Kidney epithelial cell (primary cell): ENCODE measurements at places on chromosomes 2 and 18.

GRCh38 chr2:174011796-174012195 is 46.6 kb upstream of the SP3 start:
- no peak for DNase-seq

GRCh38 chr2:169542433-169542832 is 31.2 kb downstream of the FASTKD1 start:
- no peak for DNase-seq

DNA sequence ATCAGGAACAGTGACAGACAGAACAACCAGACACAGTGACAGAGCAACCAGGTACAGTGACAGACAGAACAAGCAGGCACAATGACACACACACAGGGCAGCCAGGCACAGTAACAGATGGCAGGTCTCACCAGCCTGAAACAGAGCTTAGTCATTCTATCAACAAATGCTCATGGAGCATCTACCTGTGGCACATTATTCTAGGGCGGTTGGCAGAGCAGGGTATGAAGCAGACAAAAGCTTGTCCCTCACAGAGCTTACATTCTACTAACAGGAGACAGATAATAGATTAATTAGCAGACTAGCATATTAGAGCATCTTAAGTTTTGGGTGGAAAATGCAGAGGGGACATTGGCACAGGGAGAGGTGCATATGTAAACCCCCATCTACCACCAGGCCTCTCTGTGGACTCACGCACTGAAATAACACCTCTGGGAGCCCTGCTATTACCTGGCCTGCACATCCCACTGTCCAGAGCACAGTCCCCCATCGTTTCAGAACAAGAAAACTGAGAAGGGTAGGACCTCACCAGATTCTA is 64.1 kb upstream of the RAB6C start:
- DNase-seq, result no peak

DNA sequence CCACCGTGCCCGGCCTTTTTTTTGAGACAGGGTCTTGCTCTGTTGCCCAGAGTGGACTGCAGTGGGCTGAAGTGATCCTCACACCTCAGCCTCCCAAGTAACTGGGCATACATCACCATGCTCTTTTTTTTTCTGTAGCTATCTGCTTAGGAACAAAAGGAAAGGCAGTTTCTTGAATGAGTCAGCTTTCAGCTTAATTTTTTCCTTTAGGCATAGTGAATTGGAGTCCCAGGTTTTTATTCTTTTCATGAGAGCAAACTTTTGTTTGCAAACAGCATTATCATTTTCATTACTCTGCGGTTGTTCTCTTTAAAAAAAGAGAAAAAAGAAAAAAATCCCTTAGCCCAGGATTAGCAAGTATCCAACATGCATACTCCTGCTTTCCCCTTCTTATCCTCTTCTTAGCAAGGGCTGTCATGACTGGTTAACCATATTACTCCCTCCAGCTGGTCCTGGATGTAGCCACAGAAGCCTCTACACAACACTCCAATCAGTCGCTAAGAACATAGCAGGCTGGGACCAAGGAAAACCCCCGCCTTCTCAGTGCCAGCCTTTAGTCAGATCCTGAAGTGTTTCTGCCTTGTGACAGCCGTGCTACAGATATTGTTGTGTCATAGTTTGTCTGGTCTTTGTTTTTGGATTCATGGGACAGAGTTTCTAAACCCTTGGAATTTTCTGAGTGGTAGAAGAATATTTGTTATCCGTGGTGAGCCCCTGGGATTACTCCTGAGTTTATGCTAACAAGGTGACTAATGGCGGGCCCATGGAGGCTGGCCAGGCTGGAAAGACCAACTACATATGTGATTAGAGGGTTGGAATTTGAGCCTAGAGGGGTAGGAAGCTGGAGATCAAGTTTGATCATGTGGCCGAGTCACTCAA is 23.3 kb upstream of the ST3GAL5 start:
- DNase-seq, result no peak

GRCh38 chr18:79912409-79912991 is 39.0 kb downstream of the SLC66A2 start:
- DNase-seq, result no peak

DNA sequence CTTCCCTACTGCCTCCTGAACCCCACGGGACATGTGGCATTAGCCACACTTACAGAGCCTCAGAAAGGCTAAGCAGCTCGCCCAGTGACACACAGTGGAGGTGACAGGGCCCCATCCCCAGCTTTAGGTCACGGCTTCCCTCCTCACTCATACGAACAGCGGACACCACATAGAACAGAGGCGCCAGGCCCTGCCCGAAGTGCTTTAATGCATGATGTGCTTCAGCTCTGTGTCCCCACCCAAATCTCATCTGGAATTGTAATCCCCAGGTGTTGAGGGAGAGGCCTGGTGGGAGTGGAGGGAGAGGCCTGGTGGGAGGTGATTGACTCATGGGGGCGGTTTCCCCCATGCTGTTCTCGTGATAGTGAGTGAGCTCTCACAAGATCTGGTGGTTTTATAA is 135.3 kb downstream of the PTGR3 start:
- DNase-seq, result no peak

GRCh38 chr2:172484253-172484652 is 56.9 kb downstream of the ITGA6 start:
- DNase-seq, result no peak

DNA sequence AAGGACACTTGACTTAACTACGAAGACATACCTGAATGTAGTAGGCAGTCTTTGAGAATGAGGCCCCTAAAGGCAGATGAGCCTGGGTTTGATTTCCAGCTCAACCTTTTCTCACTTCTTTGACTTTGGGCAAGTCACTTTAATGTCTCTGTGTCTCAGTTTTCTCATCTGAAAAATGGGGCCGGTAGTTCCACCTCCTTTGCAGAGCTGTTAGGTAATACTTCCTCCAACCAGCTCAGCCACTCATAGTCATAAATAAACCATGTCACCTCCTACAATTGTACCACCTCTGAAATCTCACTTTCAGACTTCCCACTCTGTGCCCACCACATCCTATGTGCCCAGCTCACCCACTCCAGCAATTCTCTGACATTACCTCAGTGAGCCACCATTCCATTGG is 10.4 kb downstream of the ARHGAP25 start:
- no peak for DNase-seq

DNA sequence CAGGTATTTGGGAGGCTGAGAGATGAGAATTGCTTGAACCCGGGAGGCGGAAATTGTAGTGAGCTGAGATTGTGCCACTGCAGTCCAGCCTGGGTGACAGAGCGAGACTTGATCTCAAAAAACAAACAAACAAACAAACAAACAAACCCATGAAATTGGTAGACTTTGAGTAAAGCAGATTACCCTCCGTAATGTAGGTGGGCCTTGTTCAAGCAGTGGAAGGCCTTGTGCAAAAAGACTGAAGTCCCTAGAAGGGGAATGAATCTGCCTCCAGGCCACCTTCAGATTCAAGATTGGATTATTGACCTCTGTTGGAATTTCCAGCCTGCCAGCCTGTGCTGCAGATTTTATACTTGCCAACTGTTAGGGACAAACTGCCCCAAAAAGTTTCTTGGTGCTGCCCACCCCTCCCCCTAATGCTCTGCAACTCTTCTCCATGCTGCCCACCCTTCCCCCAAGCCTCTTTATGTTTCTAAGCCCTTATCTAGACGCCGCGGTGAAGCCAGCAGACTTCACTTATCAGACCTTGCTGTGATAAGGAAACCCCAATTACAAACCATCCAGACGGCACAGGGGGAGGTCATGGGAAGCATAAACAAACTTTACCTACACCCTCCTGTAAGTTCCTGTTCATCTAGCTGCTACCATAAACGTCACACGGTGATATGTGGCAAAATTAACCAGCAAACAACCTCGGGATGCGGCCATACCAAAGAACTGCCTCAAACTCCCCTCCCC is 17.0 kb downstream of the CYP27A1 start:
- DNase-seq, result no peak

DNA sequence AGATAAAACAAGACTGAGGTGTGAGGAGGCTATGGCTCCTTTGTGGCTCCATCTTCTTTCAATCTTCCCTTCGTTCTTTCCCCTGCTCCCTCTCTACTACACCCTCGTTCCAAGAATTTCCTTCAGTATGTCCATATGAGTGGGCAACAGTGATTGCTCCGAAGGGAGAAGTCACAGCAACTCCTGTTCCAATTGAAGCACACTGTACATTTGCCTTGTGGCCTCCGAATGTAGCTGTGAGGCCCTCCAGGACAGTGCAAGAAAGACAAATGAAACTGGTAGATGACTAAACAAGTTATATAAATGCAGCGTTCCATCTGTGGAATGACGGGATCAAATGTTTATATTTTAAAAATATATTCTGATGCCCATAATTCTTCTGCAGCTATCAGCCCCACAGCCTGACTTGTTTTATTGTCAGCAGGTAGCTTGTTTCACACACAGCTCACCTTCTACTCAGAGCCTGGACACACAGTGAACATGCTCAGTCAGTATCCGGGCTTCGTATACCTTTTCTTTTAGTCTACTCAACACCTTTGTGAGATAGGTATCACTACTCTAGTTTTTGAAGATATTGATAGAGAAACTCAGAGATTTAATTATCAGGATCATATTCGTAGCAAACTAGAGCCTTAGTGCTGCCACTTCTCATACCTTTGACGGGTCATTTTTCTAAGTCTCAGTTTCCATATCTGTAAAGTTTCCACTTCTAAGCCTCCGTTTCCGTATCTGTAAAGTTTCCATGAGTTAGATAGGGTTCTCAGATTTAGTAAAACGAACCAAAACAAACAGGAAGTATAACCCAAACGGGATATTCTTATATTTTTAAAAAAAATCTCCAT is 216.7 kb upstream of the STON1 start:
- no peak for DNase-seq

- no peak for DNase-seq
These were observed 587 bp upstream of the MTIF2 start for GRCh38 chr2:55269645-55269990.

GRCh38 chr2:34998741-34999140 is 1356.8 kb upstream of the CRIM1 start:
- no peak for DNase-seq

DNA sequence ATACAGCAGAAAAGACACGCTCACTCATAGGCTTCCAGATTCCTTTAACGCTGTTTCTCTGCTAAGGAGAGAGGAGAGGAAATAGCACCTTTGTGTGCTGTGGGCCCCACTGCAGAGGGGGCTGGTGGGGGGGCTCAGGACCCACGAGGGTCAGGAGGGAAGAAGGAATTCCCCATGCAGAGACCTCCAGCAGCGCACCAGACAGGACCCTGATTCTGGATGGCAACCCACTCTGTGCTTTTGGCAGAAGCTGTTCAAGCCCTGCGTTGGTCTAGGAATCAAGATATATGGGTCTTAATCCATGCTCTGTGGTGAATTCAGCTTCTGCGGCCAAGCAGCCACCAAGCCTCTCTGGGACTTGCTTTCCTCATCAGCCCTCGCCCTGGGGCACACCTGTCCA is 31.0 kb downstream of the MYCN start:
- no peak for DNase-seq
